AG08396 (cell line): ENCODE measurements at places on chromosomes 5 and 9.

GRCh38 chr5:55104036-55104772, 1.8 kb downstream of the GZMA start:
- no peak for DNase-seq

DNA sequence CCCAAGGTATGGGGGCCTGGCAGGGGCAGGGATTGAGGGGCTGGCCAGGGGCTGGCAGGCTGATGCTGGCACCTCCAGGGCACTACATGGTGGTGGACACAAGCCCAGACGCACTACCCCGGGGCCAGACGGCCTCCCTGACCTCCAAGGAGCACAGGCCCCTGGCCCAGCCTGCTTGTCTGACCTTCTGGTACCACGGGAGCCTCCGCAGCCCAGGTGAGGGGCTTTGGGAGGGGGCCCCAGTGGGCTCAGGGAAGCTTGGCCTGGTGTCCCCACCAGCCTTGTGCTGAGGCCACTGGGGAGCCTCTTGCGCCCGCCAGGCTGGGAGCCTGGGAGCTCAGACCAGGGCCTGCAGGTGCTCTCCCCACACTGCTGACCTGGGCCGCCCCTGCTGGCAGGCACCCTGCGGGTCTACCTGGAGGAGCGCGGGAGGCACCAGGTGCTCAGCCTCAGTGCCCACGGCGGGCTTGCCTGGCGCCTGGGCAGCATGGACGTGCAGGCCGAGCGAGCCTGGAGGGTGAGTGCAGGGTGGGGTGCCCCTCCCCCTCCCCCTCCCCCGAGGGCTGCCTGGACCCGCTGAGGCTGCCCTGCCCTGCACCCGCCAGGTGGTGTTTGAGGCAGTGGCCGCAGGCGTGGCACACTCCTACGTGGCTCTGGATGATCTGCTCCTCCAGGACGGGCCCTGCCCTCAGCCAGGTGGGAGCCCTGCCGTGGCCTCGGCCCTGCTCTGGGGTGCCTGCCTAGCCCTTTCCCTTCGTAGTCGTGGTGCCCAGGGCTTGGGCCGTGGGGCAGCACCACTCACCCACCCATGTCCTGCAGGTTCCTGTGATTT, 5.7 kb downstream of the MAMDC4 start:
- DNase-seq: no peak

GRCh38 chr5:95392593-95393182, 1.5 kb downstream of the FAM81B start:
- DNase-seq: no peak

- no peak for DNase-seq
Observed at GRCh38 chr9:109232449-109233237, 65.6 kb upstream of the FRRS1L start.

DNA sequence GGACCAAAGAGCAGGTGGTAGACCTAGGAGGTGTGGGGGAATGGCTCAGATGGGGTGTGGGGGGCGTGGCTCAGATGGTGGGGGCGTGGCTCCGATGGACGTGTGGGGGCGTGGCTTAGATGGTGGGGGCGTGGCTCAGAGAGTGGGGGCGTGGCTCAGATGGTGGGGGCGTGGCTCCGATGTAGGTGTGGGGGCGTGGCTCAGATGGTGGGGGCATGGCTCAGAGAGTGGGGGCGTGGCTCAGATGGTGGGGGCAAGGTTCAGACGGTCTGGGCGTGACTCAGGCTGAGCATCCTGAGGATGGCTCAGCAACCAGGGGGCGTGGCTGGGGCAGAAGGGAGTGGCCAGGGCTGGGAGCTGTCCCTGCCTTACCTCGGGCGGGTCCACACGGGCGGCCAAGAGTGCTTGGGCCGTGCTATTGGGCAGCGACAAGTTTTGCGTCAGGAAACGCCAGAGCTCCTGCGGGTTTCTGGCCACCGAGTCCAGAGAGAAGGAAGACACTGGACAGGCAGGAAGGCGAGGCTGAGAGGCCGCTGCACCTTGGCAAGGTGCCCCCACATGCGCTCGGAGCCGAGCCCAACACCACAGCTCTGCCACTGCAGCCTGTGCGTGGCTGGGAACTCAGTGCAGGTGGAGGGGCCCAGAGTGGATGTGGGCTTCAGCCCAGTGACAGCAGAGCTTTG, 5.9 kb downstream of the ABCA2 start:
- peak; percentile 84 for DNase-seq

DNA sequence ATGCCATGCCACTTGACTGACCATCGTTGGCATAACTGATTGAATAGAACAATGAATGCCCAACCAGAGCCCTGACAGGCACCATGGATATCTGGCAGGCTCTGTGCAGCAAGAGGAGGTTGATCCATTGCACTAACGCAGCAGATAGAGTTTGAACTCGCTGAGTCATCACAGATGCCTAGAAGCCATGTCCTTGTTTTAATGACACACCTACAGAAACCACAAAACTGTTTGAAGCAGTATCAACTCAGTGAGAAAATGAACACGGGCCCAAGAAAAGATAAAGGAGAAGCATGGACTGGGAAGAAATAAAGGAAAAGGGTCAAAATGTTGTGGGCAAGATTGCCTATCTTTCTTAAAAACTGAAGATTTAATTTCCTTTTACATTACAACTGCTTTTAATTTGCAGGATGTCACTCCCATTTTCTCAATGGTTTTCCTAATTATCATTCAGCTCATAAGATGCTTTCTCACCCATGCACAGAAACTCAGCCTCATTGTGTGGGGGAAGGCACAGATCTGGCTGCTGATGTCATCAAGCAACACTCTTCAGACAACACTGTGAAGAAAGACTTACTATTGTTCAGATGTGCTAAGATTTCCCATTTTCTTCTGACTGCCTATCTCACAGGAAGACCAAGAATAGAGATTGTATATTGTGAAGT, 129.0 kb downstream of the PIK3R1 start:
- DNase-seq: no peak

GRCh38 chr5:51181208-51181894, 201.9 kb upstream of the ISL1 start:
- DNase-seq: no peak

- DNase-seq: no peak
Observed at GRCh38 chr5:142364251-142365145, 39.7 kb upstream of the SPRY4 start.
